Activated naive CD4-positive, alpha-beta T cell treated with anti-CD3 and anti-CD28 coated beads, Interleukin-2, amount 10 ng/mL, durations not matched to agents 7 days and 5 days (primary cell): ENCODE measurements at places on chromosomes 4 and X.
A peak's percentile ranks its signal among the peaks of the same experiment; 100 is the strongest.

- no peak for DNase-seq
Observed at GRCh38 chr4:66300336-66300934, 630.1 kb upstream of the EPHA5 start.

DNA sequence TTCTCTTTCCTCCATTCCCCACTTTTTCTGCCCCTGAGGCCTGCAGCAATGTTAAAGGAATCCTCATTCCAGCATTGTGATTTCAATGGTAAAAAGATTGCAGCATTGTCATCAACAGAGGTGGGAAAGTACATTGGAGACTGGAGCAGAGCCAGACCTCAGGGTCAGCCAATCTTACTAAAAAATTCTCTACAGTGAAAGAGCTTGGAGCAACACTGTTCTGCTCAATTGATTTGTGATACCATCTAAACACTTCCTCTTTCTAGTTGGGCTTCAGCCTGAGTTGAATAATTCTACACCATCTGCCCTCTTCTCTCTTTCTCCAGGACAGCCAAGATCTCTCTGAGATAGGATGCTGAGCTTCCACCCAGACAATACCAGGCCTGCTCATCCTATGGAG lies 176.5 kb downstream of the AR start:
- no peak for DNase-seq

DNA sequence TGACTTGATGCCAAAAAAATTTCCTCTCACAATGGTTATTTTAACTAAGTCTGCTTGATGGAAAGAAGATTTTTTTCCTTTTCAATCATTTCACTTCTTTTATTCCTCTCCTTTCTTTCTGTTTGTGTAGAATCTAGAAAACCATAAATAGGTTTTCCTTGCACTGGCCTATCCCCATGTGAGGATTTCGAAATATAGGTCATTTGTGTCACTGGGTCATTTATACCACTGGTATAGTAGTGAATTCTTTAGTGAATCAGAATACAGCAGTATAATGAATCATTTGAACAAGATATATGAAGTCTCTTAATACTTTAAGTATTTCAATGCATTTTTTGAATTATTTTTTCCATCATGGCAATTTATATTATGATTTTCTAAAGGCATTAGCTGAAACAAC lies 26.6 kb downstream of the PCDH7 start:
- no peak for DNase-seq

DNA sequence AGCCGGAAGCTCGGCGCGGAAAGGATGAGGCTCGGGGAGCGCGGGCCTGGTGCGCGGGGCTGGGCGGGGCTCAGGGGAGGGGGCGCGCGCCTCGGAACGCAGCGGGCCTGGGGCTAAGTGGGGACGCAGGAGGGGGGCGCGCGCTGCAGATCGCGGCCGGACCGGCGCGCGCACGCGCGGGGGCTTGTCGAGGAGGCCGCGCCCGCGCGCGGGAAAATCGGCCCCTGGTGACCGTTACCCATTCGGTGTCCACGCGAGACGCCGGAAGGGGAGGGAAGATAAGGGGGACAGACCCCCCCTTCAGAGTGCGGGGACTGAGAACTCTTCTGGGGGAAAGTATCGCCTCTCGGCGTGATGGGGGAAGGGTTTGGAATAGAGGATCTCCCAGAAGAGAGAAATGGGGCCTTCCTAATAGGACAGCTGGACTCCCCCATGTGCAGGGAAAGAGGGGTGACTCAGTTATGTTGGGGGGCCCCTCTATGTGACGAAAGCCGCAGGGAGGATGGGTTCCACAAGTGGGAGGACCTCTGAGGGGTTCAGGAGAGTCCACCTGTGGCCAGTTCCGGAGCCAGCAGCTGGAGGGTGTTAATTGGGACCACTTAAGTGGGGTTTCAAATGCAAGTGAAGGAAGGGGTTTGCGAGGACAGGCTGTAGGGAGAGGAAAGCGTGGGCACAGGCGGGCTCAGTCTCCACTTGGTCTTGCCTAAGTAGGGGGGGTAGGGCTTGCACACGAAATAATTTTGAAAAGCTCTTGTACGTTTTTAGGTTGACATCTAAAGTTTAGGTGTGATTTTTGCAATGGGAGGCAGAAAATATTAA lies 584 bp downstream of the SUV39H1 start:
- peak; percentile 68 for DNase-seq

- DNase-seq, result no peak
Observed at GRCh38 chrX:77900688-77901087, 1.4 kb downstream of the COX7B start.

GRCh38 chr4:14431155-14432134 lies 570.8 kb upstream of the CPEB2 start:
- no peak for DNase-seq

DNA sequence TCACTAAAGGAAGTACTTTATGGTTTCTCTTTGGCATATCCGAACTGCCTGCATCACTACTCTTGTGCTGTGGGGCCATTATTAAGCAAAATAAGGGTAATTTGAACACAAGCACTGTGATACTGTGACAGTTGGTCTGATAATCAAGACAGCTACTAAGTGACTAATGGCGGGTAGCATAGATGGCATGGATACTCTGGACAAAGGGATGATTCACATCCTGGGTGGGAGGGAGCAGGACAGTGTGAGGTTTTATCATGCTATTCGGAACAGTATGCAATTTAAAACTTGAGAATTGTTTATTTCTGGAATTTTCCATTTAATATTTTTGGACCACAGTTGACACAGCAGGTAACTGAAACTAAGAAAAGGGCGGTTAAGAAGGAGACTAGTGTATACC lies 52.6 kb upstream of the CITED1 start:
- DNase-seq, result no peak

DNA sequence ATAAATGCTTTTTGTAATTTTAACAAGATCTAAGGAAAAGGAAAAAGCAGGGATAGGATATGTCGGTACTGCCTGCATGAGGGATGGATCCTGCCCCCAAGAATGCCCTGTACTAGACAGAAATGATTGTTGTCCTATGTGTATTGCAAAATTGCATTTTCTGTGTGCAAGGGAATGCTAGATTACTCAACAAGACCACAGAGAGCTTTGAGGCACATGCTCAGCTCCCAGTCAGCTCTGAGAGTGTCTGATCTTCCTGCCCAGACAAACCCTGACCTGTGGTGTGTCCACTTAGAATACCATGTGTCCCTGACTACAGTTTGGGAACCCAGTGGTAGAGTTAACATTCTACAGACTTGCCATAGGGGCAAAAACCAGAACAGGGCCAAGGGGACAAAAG lies 129.2 kb upstream of the PAK3 start:
- no peak for DNase-seq

GRCh38 chrX:64975491-64975890 lies 759 bp downstream of the ZC4H2 start:
- DNase-seq, result peak; percentile 42

DNA sequence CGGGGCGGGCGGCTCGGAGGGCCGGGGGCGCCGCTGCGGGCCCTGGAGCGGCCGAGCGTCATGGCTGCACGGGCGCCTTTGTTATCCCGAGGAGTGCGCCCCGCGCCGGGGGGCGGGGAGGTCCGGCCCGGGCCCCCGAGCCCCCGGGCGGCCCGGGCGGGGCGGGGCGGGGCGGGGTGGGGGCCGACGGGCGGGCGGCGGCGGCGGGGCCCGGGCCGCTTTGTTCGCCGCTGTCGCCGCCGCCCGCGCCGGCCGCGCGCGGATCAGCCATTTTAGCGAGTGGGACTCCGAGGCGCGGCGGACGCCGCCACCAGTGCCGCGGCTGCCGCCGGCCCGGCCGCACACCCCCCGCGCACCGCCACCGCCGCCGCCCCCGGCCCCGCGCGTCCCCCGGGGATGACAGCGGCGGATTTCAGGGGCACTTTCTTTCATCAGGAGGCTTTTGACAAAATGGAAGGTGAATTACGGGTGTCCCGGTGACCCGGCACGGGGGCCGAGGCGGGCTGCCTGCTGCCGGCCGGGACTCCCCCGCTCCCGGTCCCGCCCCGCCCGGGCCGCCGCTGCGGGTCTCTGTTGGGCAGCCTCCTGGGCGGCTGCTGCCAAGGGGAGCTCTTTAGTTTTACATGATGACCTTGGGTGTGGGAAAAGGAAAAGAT lies 1.2 kb downstream of the HMGB3 start:
- DNase-seq, result peak; percentile 28

DNA sequence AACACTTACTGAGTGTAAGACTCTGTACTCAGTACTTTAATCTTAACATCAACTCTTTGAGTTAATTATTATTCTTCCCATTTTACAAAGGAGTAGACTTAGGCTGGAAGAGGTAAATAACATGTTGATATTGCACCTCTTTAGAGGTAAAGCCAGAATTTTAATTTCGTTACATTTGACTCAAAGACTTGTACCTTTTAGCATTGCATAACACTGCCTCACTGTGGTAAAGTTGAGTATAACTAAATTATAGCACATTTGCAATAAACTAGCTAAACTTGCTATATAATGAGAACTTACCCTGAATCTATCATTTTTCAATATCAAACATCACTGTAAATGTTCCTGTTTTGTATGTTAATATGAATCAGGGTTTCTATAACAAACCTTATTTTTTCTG lies 218.5 kb downstream of the PRR32 start:
- DNase-seq, result no peak

- DNase-seq, result no peak
Observed at GRCh38 chrX:331825-332495, 13.4 kb upstream of the GTPBP6 start.

DNA sequence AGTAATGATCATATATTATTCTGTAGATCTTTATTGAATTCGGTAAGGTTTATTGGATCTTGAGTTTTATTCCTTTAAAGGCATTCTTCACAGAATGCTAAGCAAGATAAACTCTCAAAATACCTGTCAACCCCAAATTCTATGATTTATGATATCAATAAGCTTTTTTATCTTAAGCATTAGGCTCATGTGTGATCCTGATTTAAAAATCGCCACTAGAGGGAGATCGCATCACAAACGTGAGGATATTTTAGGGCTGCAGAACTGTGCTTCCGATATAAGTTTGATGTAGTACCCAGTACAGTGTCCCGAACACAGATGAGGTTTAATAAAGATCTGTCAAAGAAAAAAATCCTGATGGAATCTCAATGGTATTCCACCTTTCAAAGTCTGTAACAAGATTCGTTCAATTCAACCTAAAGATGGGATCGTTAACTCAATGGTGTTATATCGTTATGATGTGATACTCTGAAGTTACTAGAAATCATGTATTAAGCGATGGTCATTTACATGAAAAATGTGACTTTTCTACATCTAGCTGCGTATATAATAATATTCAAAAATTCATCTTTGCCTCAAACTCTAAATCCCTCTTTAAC lies 169.0 kb downstream of the CORIN start:
- DNase-seq, result peak; percentile 30

- no peak for DNase-seq
Observed at GRCh38 chr4:36551697-36552214, 270.3 kb downstream of the DTHD1 start.

GRCh38 chr4:36067116-36067515 lies 177.2 kb downstream of the ARAP2 start:
- DNase-seq, result no peak

GRCh38 chr4:165011403-165011802 lies 20.4 kb upstream of the TRIM60 start:
- DNase-seq, result no peak

- no peak for DNase-seq
Observed at GRCh38 chr4:171857302-171858012, 44.3 kb downstream of the GALNTL6 start.

GRCh38 chr4:122614621-122615020 lies 6.2 kb downstream of the IL21 start:
- DNase-seq, result no peak

GRCh38 chr4:82358847-82359246 lies 14.9 kb downstream of the HNRNPD start:
- no peak for DNase-seq

GRCh38 chrX:9311421-9312160 lies 153.3 kb upstream of the TBL1X start:
- no peak for DNase-seq

GRCh38 chr4:168361365-168362024 lies 42.9 kb upstream of the DDX60 start:
- DNase-seq, result no peak

DNA sequence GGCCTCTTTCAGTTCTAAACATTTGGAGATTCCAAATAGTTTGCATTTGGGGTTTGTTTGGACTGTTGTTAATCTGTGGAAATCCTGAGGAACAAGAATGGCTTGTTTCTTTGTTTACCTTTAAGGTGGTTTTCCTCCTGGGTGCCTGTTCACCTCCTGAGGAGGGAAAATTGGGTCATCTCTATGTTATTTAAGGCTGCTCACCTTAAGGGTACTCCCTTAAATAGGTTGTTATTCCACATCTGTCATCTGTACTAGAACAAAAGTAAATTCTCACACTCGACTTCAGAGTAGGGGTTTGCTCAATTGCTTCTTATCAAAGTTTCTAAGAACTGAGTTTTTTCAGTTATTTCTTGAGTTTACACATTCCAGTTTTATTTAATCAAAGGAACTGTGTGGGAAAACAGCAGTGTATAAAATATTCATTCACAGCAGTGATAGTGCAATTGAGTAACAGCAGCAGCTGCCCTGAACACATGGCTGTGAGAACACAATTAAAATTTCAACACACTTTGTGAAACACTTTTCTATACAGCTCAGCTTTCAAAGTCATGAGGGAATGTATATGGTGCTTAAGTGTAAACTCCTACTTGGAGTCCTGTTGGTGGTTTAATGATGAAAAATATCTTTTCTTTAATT lies 238.5 kb upstream of the PGRMC2 start:
- no peak for DNase-seq

DNA sequence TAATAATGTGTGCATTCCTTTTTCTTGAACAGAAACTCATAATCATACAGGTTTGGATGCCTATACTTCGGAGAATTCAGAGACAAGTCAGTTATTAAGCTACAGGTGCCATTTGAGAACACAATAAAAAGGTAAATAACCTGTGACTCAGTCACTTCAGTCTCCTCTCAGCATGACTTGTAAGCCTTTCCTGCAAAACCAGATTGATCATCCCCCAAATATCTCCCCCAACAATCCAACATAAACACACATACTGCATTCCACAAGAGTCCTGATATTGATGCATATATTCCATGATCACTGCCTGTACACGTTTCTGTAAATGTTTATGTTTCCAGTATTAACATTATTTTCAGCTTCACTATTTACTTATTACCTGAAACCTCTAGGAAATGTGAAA lies 110.8 kb downstream of the PWWP3B start:
- DNase-seq, result no peak

GRCh38 chr4:48058617-48059530 lies 42.3 kb downstream of the NIPAL1 start:
- no peak for DNase-seq

GRCh38 chrX:110396735-110397134 lies 38.1 kb downstream of the RTL9 start:
- DNase-seq, result no peak
